Gastroesophageal sphincter (tissue), 4 donors: ENCODE measurements at places on chromosomes 2 and 18.

DNA sequence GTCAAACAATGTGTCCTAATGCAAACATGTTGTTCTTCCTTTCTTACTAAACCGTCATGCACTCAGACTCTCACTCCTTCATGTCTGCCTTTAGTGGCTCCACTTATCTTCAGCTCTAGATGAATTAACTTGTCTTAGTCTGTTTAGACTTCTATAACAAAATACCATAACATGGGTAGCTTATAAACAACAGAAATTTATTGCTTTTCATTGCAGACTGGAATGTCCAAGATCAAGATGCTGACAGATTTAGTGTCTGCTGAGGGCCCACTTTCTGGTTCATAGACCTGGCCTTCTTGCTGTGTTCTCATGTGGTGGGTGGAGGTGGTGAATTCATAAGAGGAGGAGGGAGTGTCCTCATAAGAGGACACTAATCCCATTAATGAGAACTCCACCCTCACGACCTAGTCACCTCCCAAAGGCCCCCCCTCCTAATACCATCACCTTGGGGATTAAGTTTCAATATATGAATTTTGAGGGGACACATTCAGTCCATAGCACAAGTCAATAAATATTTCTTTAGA, 32.3 kb downstream of the RALBP1 start:
- no peak for ATAC-seq

DNA sequence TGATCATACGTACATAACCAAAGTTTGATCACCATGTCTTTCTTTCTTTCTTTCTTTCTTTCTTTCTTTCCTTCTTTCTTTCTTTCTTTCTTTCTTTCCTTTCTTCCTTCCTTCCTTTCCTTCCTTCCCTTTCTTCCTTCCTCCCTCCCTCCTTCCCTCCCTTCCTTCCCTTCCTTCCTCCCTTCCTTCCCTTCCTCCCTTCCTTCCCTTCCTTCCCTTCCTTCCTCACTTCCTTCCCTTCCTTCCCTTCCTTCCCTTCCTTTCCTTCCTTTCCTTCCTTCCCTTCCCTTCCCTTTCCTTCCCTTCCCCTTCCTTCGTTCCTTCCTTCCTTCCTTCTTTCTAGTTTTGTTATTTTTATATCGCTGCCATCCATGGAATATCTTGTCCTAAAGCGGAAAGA, 406.7 kb upstream of the DDX18 start:
- no peak for ATAC-seq

DNA sequence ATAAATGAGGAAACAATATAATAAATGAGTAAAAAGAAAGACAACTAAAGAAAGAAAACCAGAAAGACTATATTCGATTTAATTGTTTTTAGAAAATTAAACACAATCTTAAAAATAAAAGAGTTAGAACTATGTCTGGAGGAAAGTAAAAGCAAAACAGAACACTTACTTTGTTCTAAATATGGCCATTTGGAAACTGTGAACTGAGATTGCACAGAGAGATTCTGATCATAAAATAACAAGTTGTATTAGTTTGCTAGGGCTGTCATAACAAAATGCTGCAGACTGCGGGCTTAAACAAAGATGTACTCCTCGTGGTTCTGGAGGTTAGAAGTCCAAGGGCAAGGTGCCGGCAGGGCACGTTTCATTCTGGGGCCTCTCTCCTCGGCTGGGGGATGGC, 128.1 kb upstream of the AQP4 start:
- ATAC-seq: no peak

- no peak for ATAC-seq
These were observed 7.2 kb downstream of the PDCD1 start for GRCh38 chr2:241851325-241852115.

DNA sequence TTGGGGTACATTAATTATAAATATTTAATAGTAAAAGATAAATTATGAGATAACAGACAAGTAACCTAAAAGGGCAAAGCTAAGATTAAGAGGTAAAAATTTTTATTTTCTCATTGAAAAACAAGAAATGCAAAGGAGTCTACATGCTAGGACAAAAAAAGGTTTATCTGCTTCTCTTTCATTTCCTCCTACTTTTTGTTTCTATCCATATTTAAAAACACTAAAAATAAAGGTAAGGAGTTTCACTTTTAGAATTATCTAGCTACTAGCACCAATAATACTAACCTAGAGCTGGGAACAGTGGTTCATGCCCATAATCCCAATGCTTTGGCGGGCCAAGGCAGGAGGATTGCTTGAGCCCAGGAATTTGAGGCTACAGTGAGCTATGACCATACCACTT, 1551.7 kb upstream of the SLC39A10 start:
- no peak for ATAC-seq
